Subcutaneous preadipocyte (primary cell): ENCODE measurements at places on chromosomes 12 and 14. TPM values are rescaled to one million over a fixed set of nuclear protein-coding genes. Genes with fewer than 3 reads are reported as not detected.

The TUBA1C gene
- 823 and 1,037 TPM in 2 replicates for total RNA-seq

The ADCY6 gene
- 17.2 and 19.8 TPM in 2 replicates for total RNA-seq

The FICD gene
- total RNA-seq, result 2.9 and 5.3 TPM in 2 replicates

The HOXC9 gene
- total RNA-seq, result 2.9 and 8.8 TPM in 2 replicates

The RNF31 gene
- total RNA-seq, result 40.8 and 43.8 TPM in 2 replicates

The CPNE6 gene
- not detected in 2 replicates for total RNA-seq

The LMO3 gene
- 0.98 and 14.3 TPM in 2 replicates for total RNA-seq

The RTL1 gene
- total RNA-seq, result not detected in 2 replicates

The ADAM20 gene
- 0.78 and 1.1 TPM in 2 replicates for total RNA-seq

The PRH1 gene
- 19.5 and 32.5 TPM in 2 replicates for total RNA-seq

The AMN1 gene
- total RNA-seq, result 2.6 and 4.7 TPM in 2 replicates

The NINJ2 gene
- total RNA-seq, result 2.5 and 5.5 TPM in 2 replicates

The MYBPC1 gene
- not detected in 2 replicates for total RNA-seq

The ERP27 gene
- not detected in 2 replicates for total RNA-seq

The PTPN21 gene
- 4.8 and 7.8 TPM in 2 replicates for total RNA-seq

The EML5 gene
- total RNA-seq, result under 0.01 TPM in 1 of 2 replicates, not detected in the other

The GLT1D1 gene
- not detected in 2 replicates for total RNA-seq

The SYT1 gene
- under 0.01 and 1.4 TPM in 2 replicates for total RNA-seq

The GPR84 gene
- not detected in 2 replicates for total RNA-seq

The NDUFA12 gene
- total RNA-seq, result 61.6 and 80.8 TPM in 2 replicates

The ANKRD33 gene
- 0.98 and 1.5 TPM in 2 replicates for total RNA-seq

The CCDC91 gene
- total RNA-seq, result 12.5 and 17.0 TPM in 2 replicates

The CEP128 gene
- 5.1 and 9.8 TPM in 2 replicates for total RNA-seq

The RERG gene
- total RNA-seq, result not detected in 2 replicates

The SMIM10L1 gene
- 4.0 and 5.7 TPM in 2 replicates for total RNA-seq

The SOAT2 gene
- under 0.01 TPM in 1 of 2 replicates, not detected in the other for total RNA-seq

The PPP1R12A gene
- total RNA-seq, result 68.3 and 97.7 TPM in 2 replicates

The GTF2H3 gene
- 52.4 and 66.9 TPM in 2 replicates for total RNA-seq

The TBC1D30 gene
- 0.39 TPM in 1 of 2 replicates, not detected in the other for total RNA-seq

The LBHD2 gene
- not detected in 2 replicates for total RNA-seq

The GLI1 gene
- under 0.01 and 0.78 TPM in 2 replicates for total RNA-seq

The TRIM9 gene
- 0.59 and 2.6 TPM in 2 replicates for total RNA-seq

The TESPA1 gene
- total RNA-seq, result not detected in 2 replicates

The CPNE8 gene
- total RNA-seq, result 18.7 and 18.8 TPM in 2 replicates

The SERPINA10 gene
- total RNA-seq, result not detected in 2 replicates

The TMEM229B gene
- total RNA-seq, result 0.20 and 0.37 TPM in 2 replicates

The SYNDIG1L gene
- not detected in 2 replicates for total RNA-seq

The LRRK2 gene
- 4.1 and 4.8 TPM in 2 replicates for total RNA-seq

The P2RX7 gene
- 0.59 and 1.8 TPM in 2 replicates for total RNA-seq

The JAG2 gene
- total RNA-seq, result 0.37 and 0.59 TPM in 2 replicates

The NUAK1 gene
- 0.73 and 1.6 TPM in 2 replicates for total RNA-seq

The PROX2 gene
- not detected in 2 replicates for total RNA-seq

The ANGEL1 gene
- 8.1 and 9.4 TPM in 2 replicates for total RNA-seq

The PTCSC3 gene
- total RNA-seq, result not detected in 2 replicates

The FRMD6 gene
- total RNA-seq, result 127 and 223 TPM in 2 replicates

The TMEM63C gene
- total RNA-seq, result not detected in 2 replicates

The ITFG2 gene
- 20.2 and 23.9 TPM in 2 replicates for total RNA-seq

The B3GNT4 gene
- under 0.01 and 0.20 TPM in 2 replicates for total RNA-seq

The XRCC3 gene
- total RNA-seq, result 18.4 and 26.2 TPM in 2 replicates

The ATG2B gene
- 20.9 and 34.8 TPM in 2 replicates for total RNA-seq
